ENCODE measurements at places on chromosomes 4 and X.

DNA sequence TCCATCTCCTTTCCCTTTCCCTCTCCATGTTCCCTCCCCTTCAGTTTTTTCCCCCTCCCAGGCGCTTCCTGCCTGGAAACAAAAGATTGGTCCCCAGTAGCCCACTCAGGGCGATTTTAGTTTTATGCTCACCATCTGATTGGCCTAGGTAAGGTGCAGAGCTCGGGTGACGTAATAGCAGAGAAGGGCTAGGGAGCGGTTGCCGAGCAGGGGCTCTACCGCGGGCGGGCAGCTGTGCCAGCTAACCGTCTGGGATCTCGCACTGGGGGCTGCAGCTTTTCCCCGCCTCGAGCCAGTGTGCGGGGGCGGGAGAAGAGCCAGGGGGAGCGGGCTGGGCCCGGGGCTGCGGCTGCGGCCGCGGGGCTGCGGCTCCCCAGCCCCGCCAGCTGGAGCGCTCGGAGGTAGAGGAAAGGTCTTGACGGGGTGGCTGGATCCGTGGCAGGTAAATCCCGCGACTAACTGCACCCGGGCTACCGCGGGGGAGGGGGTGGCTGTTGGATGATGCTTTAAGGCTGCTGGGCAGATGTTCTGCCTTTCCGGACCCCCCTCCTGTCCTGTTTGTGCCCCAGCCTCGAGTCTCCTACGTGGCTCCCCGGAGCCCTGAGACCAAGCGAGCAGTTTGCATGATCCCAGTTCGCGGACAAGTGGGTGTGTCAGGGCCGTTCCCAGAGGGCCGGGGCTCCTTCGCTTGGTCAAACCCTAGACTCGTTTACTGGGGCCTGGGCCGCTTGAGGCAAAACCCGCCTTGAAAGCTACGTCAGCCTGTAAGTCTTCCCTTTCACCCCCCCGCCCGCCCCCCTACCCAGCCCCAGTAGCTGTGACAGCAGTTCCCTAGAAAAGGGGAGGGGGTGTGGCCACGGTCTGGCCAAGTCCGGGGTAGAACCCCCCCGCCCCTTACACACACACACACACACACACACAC, at the start of gene PAK3:
TSS of gene PAK3 (plus strand) at position 218 of the 922 bp plus-strand sequence. CDS start 26,913 bp downstream, outside the sequence.
- DNase-seq = peak; percentile 66

DNA sequence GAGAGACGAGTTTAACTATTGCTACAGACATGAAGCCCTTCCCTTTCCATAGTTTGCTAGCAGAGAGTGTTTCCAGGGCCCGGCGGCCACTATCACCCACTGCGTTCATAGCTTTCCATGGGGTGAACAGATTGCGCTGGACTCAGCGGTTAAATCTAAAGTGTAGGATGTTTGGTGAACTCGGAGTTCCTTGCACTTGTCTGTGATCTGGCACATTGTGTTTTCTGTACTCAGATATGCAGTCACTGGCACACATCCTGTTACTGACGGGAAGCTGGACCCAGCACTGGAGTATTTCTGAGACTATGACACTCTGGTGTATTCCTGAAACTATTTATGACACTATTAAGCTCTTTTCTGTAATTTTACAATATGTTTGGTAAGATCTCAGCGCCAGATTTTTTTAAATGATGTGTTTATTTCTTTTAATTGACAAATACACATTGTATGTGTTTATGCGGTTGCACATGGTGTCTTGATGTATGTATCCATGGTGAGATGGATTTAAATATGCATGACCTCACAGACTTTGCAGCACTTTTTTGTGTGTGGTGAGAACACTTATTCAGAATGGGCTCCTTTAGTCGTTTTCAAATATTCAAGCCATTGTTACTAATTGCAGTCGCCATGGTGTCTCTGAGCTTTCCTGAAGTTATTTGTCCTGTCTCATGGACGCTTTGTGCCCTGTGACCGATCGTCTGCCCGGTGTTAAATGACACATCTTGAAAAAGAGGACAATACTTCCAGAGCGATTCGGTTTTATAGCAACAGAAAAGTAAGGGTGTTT, 14.1 kb downstream of the CD99 start:
- DNase-seq = no peak

DNA sequence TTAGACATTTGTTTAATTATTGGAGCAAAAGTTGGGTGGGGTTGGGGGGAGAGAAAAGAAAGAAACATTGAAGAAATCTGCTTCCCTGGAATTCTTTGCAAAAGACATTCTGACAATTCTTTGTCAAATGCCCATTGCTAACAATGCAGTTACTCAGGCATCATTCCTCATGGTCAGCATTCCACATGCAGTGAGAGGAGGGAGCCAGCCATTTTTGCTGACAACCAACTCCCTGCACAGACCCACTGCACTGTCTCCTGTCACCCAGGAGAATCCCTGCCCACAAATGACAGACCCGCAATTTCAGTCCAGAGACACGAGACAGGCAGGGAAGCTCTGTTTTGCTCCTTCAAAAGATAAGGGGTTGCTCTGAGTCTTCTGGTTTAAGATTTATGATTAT, 985.1 kb upstream of the SLIT2 start:
- DNase-seq = no peak

DNA sequence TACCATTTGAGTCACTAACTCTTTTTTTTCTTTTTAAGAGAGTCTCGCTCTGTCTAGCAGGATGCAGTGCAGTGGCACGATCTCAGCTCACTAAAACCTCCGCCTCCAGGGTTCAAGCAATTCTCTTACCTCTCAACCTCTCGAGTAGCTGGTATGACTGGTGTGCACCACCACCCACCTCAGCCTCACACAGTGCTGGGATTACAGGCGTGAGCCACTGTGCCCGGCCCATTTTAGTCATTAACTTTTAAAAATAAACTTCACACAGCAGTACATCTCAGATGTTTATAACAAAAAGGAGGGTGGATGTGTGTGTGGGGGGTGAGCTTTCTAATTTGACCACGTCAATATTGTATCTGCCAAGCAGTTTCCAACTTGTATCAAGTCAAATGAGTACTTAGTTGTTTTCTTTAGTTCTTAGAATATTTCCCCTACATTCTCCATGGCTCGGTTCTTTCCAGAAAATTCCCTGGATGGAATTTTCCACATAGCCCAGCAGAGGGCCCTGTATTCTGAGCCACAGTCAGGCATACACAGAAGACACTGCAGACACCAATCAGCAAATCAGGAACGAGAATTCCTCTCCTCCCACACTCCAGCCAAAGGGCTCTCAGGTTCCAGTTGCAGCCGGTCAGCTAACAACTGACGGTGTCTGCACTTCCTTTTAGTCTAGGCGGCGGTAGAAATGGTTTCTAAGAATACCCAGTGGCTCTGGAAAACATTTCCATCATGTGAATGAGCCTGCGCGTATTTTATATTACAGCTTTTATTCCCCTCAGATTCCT, 20.1 kb upstream of the ARAF start:
- peak; percentile 89 for DNase-seq

DNA sequence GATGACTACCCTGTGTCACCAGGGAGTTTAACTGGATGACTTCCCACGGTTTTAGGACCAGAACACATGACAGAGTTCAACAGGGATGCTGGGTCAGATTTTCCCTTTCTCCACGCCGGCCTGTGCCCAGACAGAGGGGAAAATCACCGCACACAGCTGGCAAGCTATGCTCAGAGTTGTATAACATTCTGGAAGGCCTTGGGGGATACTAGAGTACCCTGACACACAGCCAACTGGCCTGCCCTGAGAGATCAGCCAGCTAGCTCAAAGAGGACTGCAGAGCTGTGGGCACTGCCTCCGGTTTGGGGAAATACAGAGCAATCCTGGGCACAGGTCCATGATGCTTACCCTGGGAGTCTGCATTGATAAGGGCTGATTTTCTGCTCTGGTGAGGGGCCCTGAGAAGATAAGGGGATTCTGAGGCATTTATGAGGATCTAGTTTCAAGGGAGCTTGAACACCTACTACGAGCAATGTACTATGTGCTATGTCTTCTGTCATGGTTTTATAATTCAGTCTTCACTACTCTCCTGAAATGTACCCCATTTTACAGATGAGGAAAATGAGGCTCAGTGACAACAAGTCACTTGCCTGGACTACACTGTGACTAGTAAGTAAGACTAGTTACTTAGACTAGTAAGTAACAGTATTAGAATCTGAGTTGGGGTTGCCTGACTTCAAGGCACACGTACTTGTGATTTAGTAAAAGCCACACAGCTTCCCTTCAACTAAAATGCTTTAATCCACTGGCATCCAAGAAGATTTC, 14.7 kb downstream of the C4orf54 start:
- no peak for DNase-seq

DNA sequence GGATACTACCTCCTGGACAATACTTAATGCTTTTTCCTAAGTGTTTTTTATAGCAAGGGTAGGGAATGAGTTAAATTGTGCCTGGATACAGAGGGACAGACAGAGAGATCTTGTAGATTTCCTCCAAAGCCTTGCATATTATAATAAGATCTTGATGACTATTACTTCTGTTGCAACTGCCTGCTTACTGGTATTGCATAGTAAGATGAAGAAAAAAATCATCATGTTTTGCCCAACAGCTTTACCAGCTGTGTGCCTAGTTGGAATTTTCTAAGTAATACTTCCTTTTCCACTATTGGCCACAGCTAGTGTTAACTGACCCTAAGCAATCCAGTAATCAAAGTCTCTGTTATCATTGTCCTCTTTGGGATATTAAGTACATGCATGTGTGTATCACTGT, 139.0 kb downstream of the DCK start:
- no peak for DNase-seq

DNA sequence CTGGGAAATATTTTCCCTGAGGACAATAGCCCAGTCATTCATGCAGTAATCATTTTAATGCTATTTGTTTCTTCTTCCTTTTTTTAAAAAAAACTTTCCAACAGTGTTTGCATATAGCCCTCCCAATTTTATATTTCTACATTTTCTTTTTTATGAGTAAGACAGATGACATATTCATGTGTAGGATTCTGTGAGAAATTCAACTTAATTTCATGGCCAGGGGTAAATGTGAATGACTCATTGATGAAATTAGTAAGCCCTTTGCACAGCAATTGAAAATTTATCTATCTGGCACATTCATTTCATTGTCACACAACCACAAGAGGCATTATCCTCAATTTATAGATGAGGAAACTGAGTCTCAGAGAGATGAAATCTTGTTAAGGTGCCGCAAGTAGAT, 13.7 kb upstream of the SMIM20 start:
- DNase-seq = no peak

GRCh38 chrX:11531226-11531625, 134.5 kb downstream of the ARHGAP6 start:
- DNase-seq = peak; percentile 16

DNA sequence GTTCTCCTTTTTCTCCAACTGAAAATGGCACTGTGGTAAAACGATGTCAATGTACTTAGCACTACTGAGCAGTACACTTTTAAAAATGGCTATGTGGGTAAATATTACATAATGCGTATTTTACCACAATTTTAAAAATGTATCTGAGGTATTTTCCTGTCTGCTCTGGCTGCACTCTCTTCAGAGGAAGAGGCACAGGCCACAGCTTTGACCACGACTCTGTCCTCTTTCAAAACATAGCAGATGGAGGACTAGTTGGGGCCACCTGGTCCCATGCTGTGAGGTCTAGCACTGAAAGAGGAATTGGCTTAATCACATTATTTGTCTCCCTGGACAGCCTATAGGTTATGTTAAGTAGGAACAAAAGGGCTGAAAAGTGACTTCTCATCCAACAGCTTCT, 5.2 kb downstream of the KCNE5 start:
- DNase-seq = no peak

- DNase-seq = peak; percentile 79
Measured at GRCh38 chr4:65670331-65671031, at the start of gene EPHA5. Gene EPHA5, minus strand, starts transcription at chr4:65670489. Its CDS starts 747 bp downstream, at chr4:65669742.

DNA sequence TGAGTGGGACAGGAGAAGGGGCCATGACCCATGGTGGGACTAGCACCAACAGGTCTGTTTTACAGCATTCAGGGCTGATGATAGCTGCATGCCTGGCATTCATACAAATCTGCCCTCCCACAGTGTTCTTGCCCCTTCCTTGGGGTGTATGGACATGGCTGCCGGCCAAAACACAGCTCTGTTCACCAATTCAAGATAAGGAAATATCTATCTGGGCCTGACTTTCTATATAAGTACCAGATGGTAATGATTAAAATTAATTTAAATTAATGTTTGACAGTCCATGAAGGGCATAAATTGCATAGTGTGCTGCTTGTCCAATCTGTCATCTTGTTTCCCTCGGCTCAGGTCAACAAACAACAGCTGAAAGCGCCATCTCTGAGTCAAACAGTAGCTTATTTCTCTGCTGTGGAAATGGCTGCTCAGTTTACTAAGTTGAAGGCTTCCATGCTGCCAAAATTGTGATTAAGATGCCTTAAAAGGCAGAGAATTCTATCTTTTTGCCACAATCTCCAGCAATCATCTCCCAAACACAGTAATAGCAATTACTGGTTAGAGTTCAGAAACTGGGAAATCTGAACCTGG, 67.0 kb upstream of the TSPAN7 start:
- no peak for DNase-seq

DNA sequence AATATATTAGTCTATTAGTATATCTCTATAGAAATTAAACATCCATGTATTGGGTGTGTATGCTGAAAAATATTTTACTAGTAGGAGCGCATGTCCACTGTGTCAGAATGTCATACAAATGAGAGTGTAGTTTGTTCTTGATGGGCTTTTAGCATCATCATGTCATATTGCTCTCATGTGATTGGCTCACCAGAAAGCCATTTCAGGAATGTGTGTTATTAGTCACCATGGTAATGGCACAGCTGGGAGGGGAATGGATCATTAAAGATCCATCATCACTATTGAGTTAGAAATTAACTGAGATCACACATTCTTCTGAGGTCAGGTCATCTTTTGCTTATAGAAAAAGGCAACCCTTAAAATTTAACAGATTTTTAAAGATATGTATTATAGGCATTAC, 77.3 kb downstream of the PHEX start:
- DNase-seq = no peak

DNA sequence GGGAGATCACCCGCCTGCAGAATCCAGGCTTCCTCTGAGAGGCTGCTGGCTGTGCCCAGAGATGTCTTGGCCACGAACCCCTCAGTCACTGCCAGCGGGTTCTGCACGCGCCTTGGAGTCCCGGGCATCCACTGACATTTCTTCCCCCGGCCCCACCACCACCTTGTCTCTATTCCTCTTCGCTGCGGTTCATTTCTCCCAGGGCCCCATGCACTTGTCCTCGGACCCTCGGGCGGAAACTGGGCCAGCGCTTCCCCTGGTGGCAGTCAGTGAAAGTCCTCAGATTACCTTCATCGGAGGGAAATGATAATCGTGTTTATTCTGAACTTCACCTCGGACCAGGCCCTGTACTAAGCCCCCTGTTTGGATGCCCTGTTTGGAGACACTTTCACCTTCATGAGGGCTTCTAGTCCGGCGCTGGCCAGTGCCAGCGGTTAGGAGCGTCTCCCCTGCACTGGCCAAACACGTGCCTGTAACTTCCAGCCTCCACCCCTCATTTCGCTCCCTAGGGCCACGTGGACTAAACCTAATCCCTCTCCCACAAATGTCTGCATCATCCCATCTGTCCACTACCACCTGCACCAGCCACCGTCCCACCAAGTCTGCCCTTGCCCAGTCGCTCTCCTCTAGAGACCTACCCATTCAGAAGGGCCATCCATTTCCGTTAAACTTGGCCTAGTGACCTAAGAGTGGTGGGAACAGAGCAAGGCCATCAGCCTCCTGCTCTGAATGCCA, 82.0 kb downstream of the DCTD start:
- no peak for DNase-seq
